LHCN-M2 (cell line): ENCODE measurements at places on chromosomes 16 and 17. TPM values are rescaled to one million over a fixed set of nuclear protein-coding genes. Genes with fewer than 3 reads are reported as not detected.
A peak's percentile ranks its signal among the peaks of the same experiment; 100 is the strongest.

DNA sequence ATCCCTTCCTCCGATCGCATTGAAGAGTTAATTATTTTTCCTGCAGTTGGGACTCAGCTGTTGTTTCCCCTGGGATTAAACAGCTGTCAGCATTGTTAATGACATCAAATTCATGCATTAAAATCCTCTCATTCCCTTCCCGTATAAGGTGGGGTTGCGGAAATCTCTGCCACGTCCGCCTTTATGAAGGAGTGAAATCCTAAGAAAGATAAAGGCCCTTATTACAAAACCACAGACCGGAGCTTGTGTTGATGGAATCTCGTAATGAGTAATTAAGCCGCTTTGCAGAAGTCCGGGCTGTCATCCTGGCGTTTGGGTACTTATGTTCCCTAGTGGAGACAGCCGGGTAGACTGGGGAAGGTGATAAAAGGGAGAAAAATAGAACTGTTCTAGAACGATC is 627.6 kb downstream of the MAF start:
- no peak for DNase-seq

GRCh38 chr17:19857640-19858039 is 10.1 kb downstream of the ULK2 start:
- DNase-seq, result no peak

GRCh38 chr17:2259769-2260536 is 43.6 kb downstream of the SMG6 start:
- peak; percentile 38 for DNase-seq

DNA sequence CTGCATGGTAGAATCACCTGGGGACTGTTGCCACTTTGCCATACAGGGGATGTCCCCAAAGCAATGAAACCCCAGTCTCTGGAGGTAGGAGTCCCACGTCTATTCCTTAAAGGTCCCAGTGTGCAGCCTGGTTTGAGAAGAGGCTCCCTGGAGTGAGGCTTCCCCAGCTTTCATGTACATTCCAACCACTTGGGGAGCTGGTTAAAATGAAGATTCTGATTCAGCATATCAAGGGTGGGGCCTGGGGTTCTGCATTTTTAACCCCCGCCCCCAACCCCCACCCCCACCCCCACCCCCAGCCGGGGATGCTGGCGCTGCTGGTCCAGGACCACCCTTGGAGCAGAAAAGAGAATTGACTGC is 241.2 kb downstream of the FOXL1 start:
- DNase-seq, result no peak

DNA sequence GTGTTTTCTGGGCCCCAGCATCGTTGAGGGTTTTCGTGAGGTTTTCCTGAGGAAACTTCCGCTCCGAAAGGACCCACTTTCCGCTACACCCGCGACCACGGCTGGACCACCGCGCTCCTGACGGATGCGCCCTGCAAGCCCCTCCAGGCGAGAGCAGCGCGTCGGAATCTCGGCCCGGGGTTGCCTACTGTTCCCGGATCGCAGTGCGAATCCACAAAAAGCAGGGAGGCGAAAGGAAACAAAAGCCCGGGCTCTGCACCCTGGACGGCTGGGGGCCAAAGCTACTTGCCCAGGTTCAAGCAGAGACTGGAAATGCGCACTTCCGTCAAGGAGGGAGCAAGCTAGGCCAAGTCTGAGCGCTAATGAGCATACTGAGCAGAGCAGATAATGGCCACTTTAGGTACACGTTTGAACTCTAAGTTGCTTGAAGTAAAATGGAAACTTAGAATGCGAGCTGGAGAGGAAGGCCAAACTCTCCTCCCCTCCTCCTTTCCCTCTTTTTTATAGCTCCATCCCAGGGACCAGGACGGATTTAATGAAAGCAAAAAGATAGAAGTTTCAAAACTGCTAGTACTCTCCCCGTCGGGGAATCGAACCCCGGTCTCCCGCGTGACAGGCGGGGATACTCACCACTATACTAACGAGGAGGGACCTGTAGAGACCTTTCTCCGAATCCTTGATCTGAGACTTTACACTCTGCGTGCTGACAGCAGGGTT is 11.4 kb upstream of the AURKB start:
- peak; percentile 90 for DNase-seq

GRCh38 chr17:34377078-34377823 is 14.2 kb upstream of the CCL1 start:
- no peak for DNase-seq

- no peak for DNase-seq
These were observed 236.6 kb downstream of the GSG1L start for GRCh38 chr16:27826893-27827289.

DNA sequence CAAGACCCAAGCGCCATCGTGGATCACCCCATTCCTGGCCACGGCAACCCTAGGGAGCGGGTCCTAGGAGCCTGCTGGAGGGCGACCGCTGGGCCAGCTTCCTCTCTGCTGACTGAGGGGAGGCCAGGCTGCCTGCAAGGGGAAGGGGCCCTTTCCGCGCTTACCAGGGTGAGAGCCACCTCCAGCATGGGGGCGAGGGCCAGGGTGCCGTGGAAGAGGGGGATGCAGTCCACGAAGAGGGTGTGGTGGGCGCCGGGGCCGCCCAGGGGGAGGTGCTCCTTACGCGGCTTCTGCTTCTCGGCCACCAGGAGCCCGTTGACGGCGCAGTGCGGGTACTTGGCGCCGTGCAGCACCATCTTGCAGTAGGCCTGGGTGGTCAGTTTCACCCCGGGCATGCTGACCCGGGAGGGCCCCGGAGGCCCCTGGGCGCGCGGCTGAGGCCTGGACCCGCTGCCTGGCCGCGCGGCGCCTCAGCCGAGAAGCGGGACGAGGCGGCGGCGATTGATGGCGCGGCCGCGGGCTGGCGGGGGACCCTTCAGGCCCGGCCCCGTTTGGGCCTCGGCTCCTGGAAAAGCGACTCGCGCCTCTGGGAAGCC is 345 bp downstream of the EMC8 start:
- no peak for DNase-seq

The RDM1 gene
- total RNA-seq, result 0.77 and 1.8 TPM in 2 replicates

The TIGD7 gene
- total RNA-seq, result 2.3 and 3.9 TPM in 2 replicates

The RNF43 gene
- not detected in 2 replicates for total RNA-seq
